ENCODE measurements at places on chromosomes 13 and 19.

DNA sequence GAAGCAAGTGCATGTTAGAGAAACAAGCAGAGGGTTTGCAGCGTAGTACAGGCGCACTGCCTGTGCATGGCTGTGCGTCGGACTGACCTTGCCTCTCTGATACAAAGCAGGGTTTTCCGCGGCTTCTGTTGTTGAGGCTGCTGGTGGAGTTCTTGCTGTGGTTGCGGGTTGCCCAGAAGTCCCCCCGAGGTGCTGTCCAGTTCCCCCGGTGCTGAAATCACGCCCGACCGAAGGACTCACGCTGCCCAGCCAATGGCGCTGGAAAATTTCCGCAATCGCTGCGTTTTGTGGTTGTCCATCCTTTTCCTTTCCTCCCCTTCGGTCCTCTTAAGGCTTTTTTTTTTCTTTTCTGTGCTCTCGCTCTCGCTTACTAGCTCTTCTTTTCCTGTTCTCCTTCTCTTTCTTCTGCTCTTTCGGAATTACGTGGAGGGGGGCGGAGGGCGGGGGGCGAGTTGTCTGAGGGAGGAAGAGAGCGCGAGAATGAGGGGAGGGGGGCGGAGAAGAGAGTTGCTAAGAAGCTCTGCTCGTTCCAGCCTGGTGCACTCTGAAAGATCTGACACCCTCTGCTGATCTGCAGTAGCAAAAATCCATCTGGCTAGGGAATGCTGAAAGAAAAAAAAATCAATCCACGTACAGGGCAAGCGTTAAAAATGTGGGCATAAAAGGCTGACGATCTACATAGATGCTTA is at the start of gene SLITRK1:
Gene SLITRK1, minus strand, starts transcription at position 558 of the 689 bp plus-strand sequence. CDS start 967 bp downstream, outside the sequence.
- DNase-seq, result peak; percentile 83

- DNase-seq, result peak; percentile 15
Measured at GRCh38 chr19:57280962-57281400, 696 bp downstream of the ZNF460 start.

DNA sequence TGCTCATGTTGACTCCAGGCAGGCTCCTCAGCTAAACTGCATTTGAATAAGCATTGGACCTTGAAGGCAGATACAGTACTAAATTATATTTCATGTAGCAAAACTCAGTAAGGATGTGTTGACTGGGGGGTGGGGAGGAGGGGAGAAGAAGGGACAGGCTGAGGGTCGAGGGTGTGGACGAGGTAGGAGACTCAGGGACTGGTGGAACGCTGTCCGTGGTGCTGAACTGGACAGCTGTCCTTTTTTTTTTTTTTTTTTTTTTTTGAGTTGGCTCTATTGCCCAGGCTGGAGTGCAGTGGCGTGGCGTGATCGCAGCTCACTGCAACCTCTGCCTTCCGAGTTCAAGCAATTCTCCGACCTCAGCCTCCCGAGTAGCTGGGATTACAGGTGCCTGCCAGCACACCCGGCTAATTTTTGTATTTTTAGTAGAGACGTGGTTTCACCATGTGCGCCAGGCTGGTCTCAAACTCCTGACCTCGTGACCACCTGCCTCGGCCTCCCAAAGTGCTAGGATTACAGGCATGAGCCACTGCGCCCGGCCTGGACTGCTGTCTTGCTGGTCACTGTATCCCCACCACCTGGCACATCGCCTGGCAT is 33.2 kb upstream of the CASP14 start:
- no peak for DNase-seq

- DNase-seq, result peak; percentile 72
Measured at GRCh38 chr19:8505680-8506401, 3.4 kb upstream of the PRAM1 start.

- no peak for DNase-seq
Measured at GRCh38 chr19:29695765-29696564, 19.1 kb downstream of the C19orf12 start.

- no peak for DNase-seq
Measured at GRCh38 chr19:4396949-4397783, 3.2 kb downstream of the SH3GL1 start.

DNA sequence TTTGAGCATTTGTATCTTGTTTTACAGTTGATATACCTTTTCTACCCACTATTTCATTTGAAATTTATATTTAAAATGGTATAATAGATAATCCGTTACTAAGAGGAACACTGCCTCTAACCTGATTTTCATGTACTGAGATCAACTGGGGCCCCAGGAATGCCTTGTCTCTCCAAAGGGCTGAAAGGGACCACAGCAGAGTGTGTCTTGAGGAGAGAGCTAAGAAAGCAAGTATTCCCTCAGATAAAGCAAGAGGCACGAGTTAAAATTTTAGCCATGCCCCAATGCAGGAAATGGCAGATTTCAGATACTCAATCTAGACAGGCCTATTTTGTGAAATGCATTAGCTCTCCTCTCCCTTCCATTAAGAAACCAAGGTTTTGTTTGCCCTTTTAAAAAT is 10.7 kb downstream of the UQCRFS1 start:
- no peak for DNase-seq

GRCh38 chr13:26968431-26969341 is 202.9 kb downstream of the USP12 start:
- no peak for DNase-seq
